ENCODE measurements at places on chromosomes 4 and X.

DNA sequence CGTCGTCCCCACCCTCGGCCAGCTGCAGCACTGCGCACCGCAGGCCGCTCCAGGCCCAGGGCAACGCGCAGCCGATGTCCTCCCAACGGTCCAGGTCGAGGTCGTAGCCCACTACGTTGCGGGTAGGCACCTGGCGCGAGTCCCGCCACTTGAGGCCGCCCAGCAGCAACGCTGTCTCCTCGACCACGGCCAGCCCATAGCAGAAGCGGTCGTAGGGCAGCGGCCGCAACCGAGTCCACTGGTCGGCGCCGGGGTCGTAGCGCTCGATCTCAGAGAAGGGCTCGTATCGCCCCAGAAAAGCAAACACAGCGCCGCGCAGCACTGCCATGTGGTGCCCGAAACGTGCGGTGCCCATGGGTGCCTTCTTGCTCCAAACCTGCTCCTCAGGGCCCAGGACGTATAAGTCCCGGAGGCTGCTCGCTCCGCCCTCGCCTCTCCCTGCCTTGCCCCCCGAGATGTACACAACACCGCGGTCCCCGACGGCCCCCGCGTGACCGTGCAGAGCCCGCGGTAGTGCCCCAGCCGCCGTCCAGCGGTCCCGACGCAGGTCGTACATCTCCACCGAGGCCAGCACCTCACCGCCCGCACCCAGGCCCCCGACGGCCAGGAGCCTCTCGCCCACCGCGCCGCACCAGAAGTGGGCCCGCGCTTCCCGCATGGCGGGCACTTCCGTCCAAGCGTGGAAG, 2.1 kb downstream of the KLHL34 start:
- no peak for DNase-seq

- DNase-seq: no peak
Measured at GRCh38 chrX:50609796-50610195, 139.2 kb upstream of the DGKK start.

GRCh38 chr4:2412534-2412884, 5.9 kb downstream of the ZFYVE28 start:
- no peak for DNase-seq

DNA sequence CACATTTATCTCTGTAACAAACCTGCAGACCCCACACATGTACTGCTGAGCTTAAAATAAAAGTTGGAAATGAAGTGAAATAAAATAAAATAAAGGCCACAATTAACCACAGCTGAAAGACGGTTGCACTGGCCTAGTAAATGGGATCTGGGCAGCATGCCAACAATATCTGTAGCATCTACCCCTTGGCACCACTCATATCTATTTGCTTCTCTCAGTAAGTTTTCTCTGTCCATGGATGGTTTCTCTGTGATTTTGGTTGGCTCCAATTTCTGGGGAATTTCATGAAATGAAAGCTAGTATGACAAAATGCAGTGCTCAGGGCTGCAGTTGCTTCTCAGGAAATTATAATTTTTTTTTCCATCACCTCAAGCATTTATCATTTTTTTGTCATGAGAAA, 172.0 kb upstream of the IL15 start:
- DNase-seq: no peak

DNA sequence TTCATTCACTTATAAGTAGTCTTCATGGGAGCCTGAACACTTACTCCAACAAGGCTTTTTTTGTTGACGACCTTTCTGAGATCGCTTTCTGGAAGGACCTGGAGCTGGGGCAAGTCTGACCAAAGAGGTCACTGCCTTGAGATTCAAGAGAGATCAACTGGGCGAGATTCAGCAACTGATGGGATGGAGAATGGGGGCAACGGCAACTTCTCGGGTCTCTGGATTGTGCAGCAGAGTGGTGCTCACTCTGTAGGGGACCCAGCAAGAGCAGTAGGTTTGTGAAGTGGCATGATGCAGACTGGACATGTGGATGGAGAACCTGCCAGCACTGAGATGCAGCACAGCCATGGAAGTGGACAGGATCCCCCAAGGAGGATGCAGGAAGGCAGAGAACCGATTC, 288.1 kb downstream of the EVC2 start:
- DNase-seq: no peak

DNA sequence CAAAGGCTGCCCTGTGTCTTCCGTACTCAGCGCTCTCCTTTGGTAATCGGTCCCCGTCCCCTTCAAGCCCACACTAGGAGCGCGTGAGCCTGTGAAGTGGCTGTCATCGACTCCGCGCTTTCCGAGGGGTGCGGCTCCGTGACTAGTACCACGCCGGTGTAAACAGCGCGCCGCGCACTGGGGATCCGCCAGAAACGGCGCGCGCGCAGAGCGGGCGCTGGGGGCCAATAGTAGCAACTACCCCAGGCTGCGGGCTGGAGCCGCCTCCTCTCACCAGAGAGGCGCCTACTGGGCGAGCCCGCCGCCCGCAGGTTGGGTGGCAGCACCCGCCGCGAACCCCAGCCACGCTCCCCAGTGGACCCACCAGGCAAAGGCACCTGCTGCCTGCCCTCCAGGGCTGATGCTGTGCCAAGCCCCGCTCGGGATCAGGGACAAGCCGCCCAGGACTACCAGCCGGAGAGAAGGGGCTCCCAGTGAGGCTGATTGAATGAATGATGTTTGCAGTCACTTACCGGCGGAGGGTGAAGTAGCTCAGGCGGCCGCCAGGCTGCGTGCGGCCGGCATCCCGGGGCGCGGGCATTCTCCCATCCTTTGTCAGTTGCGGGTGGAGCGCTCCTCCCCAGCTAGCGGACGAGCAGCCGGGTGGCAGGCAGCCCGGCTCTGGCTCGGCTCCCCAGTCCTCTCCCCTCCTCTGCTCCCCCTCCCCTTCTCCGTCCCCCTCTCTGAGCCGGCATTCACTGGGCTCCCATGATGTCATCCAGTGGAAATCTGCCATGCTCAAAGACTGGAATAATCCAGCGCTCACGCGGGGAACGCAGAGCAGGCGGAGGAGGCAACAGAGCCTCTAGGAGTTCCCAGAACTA, 370.3 kb upstream of the SMIM31 start:
- DNase-seq: peak; percentile 97

DNA sequence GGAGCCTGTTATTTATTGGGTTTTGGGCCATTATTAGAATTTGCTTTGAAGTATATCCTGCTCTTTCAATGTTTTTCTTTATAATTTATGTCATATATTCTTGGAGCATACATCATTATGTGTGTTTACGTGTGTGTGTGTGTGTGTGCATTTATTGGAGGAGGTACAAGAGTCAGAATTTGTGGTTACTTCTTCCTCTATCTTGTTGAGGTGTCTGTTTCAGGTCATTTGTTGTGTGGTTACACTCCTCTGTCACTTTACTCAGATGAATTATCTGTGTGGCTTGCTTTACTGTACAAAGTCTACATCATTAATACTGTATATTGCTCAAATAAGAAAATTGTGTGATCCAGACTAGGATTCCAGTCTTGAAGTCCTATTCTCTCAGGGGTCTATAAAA, 1957.4 kb upstream of the TENM3 start:
- no peak for DNase-seq

GRCh38 chr4:2217726-2218125, 24.2 kb downstream of the HAUS3 start:
- DNase-seq: no peak

DNA sequence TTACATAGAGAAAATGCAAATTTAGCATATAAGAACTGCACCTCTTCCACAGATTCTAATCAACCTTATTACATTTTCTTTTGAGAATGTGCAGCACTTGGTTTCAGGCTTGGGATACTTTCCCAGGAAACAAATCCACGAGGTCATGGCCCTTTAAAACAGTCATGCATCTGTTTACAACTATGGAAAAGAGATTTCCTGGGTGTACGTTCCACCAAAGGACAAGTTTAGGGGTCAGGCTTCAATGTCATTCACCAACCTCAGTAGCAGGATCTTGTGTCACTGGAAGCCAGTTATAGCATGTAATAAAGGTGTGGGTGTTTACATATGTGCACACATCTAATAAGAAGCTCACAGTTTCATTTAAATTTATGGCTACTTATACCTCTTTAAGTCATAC, 30.7 kb downstream of the EREG start:
- DNase-seq: no peak

DNA sequence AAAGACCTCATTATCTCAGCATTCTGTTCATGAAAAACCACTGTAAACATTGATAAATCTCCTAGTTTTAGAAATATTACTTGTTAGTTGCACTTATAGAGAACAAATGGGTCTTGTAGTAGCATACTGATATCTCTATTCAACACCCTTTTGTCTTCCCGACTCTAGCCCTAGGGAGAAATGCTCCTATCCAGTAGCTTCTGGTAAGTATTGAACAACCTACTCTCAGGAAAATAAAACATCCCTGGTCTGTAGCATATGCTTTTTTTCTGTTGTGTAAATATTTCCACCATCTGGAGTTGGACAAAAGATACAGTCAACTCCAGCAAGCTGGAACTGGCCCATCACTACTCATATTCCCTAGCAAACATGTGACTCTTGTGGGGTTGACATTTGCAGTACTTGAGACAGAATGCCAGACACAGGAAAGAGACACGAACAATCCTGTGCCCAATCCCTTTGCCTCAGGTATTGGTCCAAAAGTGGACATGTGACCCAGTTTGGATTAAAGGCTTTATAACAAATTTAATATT, 188.2 kb downstream of the GC start:
- no peak for DNase-seq

DNA sequence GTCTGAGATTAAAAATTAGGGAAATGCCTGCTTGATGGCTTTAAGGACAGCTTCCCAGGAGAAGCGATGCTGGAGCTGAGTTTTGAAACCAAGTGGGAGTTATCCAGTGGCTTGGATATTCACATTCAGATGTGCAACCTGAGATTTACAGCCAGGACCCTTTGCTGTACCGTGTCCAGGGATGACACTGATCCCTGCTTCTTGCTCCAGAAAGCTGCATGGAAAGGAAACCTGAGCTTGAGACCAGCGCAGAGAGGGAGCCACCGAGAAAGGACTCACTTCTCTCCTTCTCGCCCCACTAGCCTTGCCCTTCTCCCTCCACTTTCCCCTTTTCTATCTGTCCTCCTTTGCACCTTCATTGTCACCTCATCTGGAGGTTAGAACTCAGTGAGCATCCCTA, 254.5 kb upstream of the PPARGC1A start:
- no peak for DNase-seq

- DNase-seq: peak; percentile 19
Measured at GRCh38 chrX:102712981-102713625, 855 bp downstream of the GPRASP2 start.

DNA sequence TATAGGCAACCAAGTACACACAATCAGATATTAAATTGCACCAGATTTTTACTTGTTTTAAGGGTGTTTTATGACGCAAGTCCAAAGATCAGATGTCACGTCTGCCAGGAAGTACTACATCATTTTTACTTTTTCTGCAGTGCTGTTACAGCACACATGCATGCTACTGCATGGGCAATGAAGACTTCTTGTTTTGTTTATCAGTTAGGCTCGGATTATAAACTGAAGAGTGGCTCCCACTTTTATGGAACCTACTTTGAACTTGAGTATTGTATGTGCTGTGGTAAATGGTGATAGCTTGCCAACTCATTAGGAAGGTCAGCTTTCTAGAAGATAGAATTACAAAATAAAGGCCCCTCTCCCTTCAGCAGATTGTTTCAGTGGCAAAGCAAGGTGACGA, 131.6 kb downstream of the CEP135 start:
- no peak for DNase-seq

GRCh38 chr4:990746-991367, 2.3 kb downstream of the SLC26A1 start:
- no peak for DNase-seq

DNA sequence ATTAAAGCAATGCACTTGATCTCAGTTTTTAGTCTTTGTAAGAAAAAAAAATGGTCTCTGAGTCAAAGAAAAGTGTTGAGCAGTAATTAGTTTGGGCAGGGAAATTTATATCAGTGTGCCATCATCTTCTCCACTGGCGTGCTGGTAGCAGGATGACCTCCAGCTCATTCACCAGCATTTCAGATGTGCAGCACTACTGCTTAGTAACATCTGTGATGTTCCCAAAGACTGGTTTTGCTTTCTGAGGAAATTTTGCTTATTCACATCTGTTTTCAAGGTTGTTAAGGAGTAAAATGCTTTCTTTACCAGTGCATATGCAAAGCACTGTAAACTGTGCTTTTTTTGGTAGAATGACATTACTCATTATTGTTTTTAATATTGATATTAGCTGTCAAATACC, 540.4 kb downstream of the TRAM1L1 start:
- no peak for DNase-seq

DNA sequence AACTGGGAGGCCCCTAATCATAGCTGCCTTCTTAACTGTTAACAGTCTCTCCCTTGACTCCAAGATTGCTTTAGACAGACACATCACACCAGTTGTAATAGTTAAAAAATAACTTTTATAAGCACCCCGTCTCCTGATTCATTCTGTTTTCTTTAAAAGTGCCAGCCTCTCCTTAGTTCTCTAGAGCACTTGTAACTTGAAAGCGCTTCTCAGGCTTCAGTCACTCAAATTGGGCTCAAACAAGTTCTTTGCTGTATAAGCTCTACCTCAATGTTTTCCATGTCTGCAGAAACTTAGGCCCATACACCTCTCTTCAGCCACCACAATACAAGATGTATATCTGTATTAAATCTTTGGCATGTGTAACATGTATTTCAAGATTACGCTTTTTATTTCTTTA, 169.6 kb downstream of the GABRG1 start:
- no peak for DNase-seq

DNA sequence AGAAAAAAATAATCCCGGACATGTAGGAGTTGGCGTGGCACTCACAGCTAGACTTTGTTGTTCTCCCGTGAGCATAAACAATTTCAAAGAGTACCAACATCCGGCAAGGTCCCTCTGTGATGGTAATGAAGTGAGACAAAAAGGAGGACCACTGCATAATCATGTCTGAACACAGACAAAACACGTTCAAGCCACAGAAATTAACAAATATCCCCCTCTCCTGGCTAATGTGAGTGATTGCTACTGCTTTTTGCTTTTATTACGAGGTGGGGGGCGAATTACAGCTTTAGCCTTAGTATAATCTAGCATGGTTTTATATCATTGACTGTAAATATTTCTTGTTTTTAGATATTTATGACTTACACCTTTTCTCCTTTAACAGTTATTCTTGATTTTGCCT, 118.5 kb downstream of the PLS3 start:
- DNase-seq: no peak

GRCh38 chr4:42747971-42748370, 91.1 kb upstream of the ATP8A1 start:
- no peak for DNase-seq

- no peak for DNase-seq
Measured at GRCh38 chr4:156242390-156242789, 288.7 kb upstream of the CTSO start.

All from anterior cingulate cortex (tissue), 58 donors.